ENCODE measurements at places on chromosomes 2 and 18.

GRCh38 chr2:186543561-186544131 lies 46.2 kb upstream of the ITGAV start:
- no peak for DNase-seq

DNA sequence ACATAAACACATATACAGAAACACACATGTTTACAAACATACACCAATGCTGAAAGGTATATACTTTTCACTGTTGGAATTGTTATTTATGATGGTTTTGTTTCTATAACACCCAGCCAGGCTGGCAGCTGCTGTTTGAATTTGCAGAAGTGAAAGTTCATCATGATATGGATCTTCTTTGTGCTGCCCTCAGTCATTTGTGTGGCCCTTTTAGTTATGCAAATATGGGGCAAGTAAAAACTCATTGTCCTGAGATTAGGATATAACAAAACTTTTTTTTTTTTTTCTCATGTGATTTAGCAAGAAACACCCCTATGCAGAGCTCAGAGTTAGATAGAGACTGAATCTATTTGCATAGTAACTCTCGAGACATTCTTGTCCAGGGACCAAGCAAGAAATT lies 714.1 kb downstream of the KCNJ3 start:
- no peak for DNase-seq

GRCh38 chr2:150271952-150272802 lies 215.3 kb downstream of the RND3 start:
- DNase-seq: no peak

DNA sequence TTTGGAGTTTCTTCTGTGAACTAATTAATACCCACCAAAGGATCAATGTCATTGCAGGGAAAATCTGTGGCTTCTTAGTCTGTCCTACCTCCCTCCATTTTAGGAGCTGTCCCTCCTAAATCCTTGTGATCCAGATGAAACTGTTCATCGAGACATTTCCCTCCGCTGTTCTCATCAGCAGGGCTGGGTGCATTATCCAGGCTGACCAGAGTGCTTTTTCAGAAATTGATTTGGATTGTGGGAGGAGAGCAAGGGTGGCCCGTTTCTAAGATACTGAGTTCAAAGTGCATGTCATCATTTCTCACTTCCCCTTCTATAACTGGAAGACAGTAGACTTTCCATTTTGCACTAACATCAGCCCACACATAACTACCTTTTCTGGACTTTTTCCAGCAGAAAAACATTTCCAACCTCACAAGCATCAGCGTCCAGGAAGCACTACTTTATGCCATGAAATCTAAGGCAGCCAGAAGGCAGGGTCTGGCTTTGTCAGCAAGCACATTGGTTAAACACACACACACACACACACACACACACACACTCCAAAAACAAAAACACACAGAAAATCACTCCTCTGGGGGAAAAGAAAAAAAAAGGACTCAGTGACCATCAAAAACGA lies 94.1 kb downstream of the ANKRD44 start:
- DNase-seq: no peak

DNA sequence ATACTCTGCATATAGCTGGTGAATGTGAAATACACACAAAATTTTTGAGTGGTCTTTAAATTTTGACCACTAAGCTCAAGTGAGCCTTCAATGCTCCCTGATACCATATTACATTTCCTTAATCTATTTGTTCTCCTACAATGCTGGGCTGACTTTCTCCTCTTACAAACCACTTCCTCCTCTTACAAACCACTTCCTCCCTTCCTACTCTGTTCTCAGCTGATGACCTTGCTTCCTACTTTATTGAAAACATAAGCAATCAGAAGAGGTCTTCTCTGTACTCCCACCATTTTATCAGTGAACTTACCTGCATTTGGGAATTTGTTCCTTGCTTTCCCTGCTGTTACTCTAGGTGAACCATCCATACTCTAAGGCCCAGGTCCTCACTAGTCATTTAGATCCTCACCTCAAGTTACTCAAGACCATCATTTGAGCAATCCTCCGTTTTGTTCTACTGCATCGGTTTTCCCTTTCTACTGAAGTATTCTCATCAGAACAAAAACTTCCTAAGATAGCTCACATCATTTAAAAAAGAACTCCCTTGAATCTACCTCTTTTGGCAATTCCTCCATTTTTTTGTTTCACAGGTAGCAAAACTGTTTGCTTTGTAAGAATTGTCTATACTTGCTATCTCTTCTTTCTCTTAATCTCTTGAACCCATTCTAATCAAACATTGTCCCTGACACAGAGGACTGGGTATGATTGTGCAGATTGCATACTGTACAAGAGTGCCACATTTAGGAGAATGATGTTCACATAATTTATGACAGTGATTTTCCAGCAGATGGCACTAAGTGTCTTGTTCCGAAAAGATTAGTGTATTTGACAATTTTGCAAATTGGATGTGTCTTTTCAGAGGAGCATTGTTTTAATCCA lies 96.5 kb downstream of the EPB41L5 start:
- DNase-seq: no peak
